ENCODE measurements at places on chromosomes 4 and X.

- no peak for DNase-seq
Measured at GRCh38 chr4:56139241-56139827, 190.6 kb downstream of the CEP135 start.

- no peak for DNase-seq
Measured at GRCh38 chr4:105765690-105766407, 57.3 kb downstream of the GSTCD start.

DNA sequence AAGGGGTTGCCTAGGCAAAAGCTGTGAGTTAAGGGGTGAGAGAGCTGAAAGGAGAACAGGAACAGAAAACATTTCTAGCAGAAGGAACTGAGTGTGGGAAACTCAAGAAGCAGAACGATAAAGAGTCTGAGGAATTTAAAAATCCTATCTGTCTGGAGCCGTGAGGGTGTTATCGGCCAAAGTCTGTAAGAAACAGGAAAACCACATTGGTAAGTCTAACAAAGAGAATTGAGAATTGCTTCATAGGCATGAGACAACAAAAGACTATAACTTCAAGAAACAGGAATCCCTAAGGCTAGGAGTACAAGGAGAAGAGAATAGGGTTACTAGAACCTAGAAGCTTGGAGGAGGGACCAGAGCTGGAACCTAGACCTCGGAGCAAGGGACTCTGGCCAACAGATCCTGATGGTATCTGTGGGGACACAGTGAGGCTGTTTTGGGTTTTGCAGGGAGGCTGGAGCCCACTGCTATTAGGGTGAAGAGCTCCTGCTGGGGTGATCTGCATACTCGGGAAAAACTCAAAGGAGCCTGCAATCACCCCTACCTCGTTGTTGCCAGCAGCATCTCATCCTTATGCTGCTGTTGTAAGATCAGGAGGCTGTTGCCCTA is 175.6 kb downstream of the FBXO8 start:
- no peak for DNase-seq

DNA sequence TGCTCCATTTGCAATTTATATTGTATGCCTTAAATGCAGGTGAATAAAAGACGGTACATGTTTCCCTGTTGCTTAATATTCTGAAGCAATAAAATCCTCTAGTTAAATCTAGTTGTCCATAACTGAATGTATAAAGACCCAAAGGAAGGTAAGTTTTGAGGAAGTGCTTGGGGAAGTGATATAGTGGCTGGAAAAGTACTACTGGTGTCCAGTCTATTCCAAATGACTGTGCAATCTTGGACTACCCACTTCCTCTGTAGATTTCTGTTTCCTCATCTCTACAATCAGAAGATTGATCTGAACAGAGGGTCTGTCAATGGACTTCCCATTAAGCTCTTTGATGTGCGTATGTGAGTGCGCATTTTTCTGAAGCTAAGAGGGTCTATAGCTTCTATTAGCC is 17.0 kb downstream of the SNCA start:
- no peak for DNase-seq

GRCh38 chr4:101279377-101279871 is 67.9 kb downstream of the PPP3CA start:
- DNase-seq: no peak

- DNase-seq: no peak
Measured at GRCh38 chrX:80246271-80246670, 174.0 kb upstream of the TENT5D start.
